ENCODE measurements at places on chromosomes 4 and X.

DNA sequence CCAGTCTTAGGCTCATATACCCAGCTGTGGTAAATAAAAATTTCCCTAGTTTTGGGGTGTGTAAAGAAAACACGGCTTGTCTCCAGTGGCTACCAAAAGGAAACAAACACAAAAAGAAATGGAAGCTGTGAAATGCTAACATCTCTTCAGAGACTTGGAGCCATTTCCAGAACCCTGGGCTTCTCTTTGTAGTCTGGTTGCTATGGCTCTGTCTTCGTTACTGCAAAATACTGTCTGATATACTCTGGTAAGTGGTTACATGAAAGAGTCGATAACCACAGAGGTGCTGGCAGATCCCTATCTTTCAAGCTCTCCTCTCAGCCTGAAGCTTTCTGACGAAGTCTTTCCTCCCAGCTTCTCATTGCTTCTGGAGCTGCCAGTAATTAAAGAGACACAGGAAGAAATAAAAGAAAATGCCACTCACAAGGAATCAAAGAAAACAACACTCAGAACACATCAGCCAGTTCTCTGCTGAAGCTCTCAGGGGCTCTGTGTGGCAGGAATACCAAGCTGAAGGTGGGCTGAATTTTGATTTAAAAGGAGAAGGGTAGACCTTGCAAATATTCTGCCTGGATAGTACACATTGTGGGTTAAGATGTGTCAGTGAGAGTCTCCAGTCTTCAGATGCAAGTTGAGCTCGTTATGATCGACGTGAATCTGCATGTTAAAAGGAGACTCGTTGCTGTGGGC, 107.6 kb upstream of the FAM9C start:
- DNase-seq, result no peak

DNA sequence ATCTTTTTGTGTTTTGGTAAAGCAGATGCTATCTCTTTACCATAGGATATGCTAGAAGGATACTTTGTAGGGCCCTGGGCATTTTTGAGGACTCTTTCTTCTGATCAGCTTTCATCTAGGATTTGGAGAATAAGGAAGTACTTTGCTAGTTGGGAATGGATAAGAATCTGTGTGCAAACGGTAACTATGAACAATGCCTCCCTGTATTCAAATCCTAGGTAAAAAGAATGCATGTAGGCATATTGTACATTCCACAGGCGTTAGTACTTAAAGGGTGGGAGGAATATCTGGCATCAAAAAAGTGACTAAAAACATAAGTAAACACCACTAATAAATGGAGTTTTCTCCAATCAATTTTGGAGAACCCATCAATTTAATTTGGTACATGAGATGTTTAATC, 59.7 kb downstream of the SH3BGRL start:
- DNase-seq, result no peak

- DNase-seq, result no peak
Observed at GRCh38 chr4:140963883-140964282, 169.4 kb downstream of the RNF150 start.

GRCh38 chrX:102964940-102965339, 27.9 kb downstream of the RAB40AL start:
- no peak for DNase-seq

DNA sequence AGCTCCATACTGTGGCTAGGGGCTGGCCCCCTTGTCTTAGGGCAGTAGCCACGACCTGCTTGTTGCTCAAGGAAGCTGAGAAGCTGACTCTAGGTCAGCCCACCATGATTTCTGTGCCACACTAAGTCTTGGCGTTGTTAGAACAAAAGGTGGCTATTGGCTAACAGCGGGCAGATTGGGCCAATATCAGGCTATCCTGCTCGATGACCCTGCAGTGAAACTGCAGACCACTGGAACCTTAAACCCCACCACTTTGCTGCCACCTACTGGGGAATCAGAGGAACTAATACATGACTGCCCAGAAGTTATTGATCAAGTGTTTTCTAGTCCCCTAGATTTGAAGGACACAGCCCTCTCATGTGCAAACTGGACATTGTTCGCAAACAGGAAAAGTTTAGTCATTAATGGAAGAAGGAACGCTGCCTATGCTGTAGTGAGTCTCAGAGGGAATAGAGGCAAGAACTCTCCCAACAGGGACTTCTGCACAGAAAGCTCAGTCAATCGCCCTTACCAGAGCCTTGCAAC, 17.0 kb upstream of the PAPSS1 start:
- DNase-seq, result no peak

DNA sequence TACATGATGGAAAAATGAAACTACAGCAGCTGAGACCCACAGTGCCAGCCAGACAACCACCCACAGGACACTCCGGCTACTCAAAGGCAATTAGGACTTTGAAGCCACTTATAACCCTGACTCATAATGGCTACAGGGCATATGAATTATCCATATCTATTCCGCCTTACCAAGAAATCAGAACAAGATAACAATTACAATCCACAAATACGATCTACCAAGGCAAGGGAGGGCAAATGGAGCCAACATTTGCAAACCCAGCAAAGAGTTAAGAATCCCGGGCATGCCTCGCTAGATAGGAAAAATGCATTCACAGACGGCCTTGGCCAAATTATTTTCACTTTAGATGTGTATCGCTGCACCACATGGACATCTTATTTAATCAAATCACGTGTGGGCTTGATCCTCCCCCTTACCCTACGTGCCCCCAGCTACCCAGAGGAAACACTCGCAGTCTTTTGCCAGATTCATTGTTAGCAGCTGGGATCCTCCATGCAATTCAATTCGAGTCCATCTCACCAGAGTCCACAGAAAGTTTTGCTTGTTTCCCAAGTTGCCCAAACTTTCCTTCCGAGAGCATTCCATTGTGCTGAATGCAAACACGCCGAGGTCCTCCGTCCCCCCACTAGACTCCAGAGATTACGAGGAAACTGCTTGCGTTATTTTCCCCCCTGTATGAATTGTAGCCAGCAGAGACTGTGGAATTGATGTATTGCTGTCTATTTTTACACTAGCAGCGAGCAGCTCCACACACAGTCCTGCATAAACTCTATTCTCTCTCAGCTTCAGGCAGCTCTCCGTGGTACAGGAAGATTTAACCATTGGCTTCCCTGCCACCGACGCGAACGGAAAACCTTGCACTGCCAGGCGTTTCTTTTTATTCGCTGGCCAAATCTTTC, 1.2 kb downstream of the PPARGC1A start:
- DNase-seq, result no peak

- no peak for DNase-seq
Observed at GRCh38 chr4:23614284-23614892, 275.5 kb downstream of the PPARGC1A start.

- DNase-seq, result no peak
Observed at GRCh38 chrX:9204560-9204959, 170.6 kb upstream of the FAM9B start.

- peak; percentile 34 for DNase-seq
Observed at GRCh38 chrX:120244735-120245498, 5.7 kb upstream of the ZBTB33 start.

DNA sequence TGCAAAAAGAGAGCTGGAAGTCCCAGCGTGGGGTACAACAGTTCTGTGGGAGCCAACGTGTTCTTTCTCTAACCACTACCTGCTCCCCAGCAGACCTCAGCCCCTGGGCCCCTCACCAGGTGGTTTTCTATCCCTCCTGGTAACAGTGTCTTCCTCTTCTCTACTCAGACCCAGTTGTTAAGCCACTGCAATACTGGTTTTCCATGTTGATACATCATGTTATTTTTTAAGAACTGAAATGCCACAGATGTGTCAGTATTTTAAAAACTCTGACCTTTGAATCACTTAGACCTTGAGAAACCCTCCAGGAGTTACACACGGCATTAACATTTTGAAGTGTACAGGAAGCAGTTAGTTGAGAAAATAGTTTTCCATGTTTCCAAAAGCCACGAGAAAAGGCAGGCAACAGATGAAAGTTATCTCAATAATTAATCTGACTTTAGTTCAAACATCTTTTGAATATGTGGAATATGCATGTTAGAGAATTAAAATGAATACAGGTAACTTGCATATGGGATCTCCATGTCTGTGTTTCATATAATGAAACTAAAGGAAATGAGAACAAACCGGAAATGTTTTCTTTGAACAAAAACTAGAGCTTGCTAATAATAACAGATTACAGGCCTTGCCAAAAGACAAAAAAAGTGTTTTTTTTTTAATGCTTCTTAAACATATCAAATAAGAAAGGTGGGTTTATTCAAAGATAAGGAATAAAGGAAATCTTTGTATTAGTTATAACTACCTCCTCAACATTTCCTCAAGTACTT, 108.8 kb downstream of the ZNF827 start:
- DNase-seq, result no peak

DNA sequence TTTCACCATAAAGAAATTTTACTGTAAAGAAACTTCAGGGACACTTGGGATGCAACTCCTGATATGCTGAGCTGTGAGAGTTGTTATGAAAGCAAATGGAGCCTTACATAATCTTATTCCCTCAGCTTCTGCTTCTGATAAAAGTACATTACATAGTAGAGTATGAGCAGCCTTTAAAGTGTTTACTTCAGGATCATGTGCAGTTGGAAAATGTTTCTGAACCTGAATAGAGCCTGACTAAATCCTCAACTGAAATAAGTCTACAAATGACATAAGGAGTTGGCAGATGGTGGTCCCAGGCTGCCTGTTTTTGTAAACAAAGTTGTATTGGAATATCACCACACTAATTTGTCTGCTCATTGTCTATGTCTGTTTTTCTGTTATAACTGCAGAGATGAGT, 19.3 kb downstream of the RASSF6 start:
- DNase-seq, result no peak

- no peak for DNase-seq
Observed at GRCh38 chr4:153639833-153640802, 44.0 kb upstream of the TLR2 start.

DNA sequence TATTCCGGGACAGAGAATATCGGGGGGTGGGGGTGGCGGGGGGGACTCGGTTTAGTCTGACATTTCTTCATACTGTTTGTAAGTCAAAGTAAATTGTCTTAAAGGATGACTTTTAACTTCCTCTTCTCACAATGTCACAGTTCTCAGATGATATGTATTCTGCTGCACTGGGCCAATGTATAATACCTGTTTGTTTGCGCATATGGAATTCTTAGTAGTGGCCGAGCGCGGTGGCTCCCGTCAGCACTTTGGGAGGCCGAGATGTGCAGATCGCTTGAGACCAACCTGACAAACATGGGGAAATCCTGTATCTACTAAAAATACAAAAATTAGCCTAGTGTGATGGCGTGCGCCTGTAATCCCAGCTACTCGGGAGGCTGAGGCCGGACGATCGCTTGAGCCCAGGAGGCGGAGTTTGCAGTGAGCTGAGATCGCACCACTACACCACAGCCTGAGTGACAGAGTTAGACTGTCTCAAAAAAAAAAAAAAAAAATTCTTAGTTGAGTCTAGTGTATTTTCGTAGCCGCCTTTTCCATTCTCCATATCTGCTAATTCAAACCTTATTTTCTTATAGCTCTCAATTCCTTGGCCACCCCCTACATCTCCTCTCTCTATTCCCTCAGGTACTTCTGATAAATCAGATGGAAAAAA, 851 bp downstream of the POLR2B start:
- no peak for DNase-seq

DNA sequence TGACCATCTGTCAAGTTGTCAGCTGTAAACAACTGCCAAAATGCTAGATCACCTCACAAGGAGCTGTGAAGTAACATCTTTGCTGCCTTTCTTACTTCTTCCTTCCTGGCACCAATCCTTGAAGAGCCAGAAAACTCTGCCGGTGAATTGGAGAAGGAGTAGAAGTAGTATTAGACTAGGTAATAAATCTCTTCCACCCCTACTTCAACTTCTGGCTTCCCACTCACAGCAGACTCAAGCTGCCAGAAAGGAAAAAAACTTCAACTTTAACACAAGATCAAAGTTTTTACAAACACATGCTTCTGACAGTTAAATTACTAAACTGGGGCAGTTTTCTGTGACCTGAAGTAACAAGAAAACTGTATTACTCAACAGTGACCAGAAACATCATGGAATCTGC, 164.7 kb upstream of the SLC7A11 start:
- no peak for DNase-seq

DNA sequence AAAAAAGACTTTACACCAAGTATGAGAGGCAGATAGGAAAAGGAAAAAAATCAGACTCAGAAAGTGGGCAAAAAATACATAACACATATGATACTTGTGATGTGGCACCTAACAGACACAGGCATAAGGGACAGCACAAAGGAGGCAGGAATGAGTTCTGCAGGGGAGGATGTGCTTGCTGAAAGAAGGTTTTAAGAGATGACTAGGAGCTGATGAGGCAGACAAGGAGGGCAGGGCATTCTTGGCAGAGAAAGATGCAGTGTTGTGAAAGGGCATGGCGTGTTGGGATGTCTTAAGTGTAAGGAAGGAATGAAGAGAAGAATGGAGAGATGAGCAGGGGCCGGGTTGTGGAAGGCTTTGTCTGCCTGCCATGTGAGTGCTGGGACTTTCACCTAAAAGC, 49.7 kb upstream of the TMEM154 start:
- no peak for DNase-seq

- no peak for DNase-seq
Observed at GRCh38 chr4:185587427-185588161, 52.3 kb upstream of the PDLIM3 start.

DNA sequence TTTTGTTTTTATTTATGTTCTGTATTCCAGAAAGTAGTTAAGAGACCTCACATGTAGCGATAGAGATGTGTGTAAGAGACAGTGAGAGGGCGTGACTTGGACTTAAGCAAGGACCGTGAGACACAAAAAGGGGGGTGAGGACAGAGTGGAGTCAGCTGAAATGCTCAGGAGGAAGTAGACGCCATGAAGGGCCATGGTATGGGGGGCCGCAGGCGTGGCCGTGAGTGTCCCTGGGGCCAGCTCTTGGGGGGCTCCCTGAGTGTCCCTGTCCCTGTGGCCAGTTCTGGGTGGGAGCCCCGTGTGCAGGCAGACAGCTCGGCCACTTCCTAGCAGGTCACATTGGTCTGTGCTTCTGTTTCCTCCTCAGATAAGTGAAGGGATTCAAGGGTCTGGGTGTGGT, 23.0 kb upstream of the MSANTD1 start:
- no peak for DNase-seq

- no peak for DNase-seq
Observed at GRCh38 chr4:78213218-78213617, 156.1 kb downstream of the FRAS1 start.

DNA sequence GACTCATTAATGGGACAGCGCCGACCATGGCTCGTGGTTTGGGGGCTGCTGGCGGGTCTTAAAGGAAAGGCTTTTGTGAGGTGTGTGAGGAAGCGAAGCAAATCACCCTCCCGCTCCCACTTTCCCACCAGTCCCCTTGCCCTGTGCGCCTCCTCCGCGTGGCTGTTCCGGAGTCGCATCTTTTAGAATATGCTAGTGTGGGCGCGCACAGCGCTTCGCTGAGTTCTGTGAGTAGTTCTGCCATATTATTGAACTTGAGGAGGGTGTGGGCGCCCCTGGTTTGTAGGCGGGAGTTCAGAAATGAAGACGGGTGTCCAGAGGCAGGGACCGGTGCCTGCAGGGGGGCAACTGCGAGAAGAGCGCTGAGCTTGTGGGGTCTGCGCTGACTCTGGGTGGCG, 49.1 kb downstream of the ZNF141 start:
- DNase-seq, result no peak

DNA sequence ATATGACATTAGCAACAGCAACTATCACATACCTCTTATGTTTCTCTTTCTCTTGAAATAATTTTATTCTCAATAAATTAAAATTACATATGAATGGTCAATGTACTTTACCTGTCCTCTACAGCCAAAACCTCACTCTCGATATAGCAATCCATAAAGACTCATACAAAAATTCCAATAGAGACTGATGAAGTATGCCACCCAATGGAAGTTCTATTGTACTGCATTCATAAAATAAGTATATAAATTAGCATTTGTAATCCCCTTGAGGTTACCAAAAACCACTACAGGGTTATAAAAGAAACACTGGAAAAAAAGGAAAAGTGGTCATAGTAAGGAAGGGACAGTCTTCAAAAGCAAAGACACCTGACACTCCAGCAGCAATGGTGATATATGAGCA, 32.8 kb downstream of the CLDN2 start:
- no peak for DNase-seq

Data from hypothalamus (tissue), 51 donors.